Germinal center (tissue), 1 donor: ENCODE measurements at places on chromosomes 7 and 10.

GRCh38 chr10:89351412-89351779, 23.6 kb downstream of the IFIT3 start:
- no peak for DNase-seq

DNA sequence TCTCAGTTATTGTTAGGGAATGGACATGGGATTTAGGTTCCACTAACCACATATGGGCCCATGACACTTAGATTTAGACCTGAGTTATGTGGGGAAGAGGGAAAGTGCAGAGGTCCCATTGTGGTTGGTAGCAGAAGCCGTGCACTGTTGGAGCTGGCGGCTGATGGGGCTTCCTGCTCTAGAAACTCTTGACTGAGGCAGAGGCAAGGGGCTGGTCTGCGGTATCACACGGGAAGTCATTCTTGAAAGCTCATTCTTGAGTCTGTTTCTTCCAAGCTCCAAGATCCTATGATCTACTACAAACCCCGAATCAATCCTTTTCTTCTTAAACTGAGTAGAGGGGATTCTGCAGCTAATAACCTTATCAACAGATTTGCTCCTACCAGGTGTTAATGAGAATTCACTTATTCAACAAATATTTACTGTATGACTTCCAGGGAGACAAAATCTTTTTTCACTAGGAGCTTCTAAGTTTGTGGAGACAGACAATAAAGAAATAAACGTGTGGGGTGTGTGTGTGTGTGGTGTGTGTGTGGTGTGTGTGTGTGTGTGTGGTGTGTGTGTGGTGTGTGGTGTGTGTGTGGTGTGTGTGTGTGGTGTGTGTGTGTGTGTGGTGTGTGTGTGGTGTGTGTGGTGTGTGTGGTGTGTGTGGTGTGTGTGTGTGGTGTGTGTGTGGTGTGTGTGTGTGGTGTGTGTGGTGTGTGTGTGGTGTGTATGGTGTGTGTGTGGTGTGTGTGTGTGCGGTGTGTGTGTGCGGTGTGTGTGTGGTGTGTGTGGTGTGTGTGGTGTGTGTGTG, 57.1 kb downstream of the AOC1 start:
- DNase-seq: no peak

GRCh38 chr10:22560913-22561239, 153.5 kb downstream of the PIP4K2A start:
- no peak for DNase-seq

GRCh38 chr7:147670759-147671158, 919.8 kb upstream of the C7orf33 start:
- DNase-seq: no peak

GRCh38 chr7:92415225-92415624, 32.1 kb upstream of the GATAD1 start:
- DNase-seq: no peak
